Dermis microvascular lymphatic vessel endothelial cell (primary cell): ENCODE measurements at places on chromosomes 5 and 9. TPM values are rescaled to one million over a fixed set of nuclear protein-coding genes. Genes with fewer than 3 reads are reported as not detected.

The MCCC2 gene
- 20.3 and 29.2 TPM in 2 replicates for total RNA-seq

The WDR38 gene
- total RNA-seq = not detected in 2 replicates

The PCDHA2 gene
- total RNA-seq = under 0.01 TPM in 1 of 2 replicates, not detected in the other

The FASTKD3 gene
- 7.8 and 9.1 TPM in 2 replicates for total RNA-seq

The FOXD4 gene
- total RNA-seq = 0.13 TPM in 2 replicates

The IL4 gene
- total RNA-seq = not detected in 2 replicates

The DAPK1 gene
- total RNA-seq = 27.0 and 28.2 TPM in 2 replicates

The AGXT2 gene
- total RNA-seq = not detected in 2 replicates

The PPP6C gene
- 15.4 and 23.4 TPM in 2 replicates for total RNA-seq

The FREM1 gene
- total RNA-seq = under 0.01 TPM in 2 replicates

The MARCOL gene
- not detected in 2 replicates for total RNA-seq

The AK8 gene
- under 0.01 and 0.13 TPM in 2 replicates for total RNA-seq

The SIL1 gene
- total RNA-seq = 43.4 and 62.7 TPM in 2 replicates

The KLF4 gene
- 0.77 and 3.7 TPM in 2 replicates for total RNA-seq

The ADGRD2 gene
- not detected in 2 replicates for total RNA-seq

The CLIC3 gene
- total RNA-seq = not detected in 2 replicates

The SH2D3C gene
- total RNA-seq = 61.5 and 100 TPM in 2 replicates

The CCDC69 gene
- total RNA-seq = 3.4 and 3.5 TPM in 2 replicates

The SAXO1 gene
- not detected in 2 replicates for total RNA-seq

The PCDHB15 gene
- 0.26 and 0.76 TPM in 2 replicates for total RNA-seq

The DOCK2 gene
- total RNA-seq = 0.13 and 0.39 TPM in 2 replicates

The ASTN2 gene
- 1.9 and 3.0 TPM in 2 replicates for total RNA-seq

The CDO1 gene
- total RNA-seq = 1.6 and 3.6 TPM in 2 replicates

The PPP2CA gene
- 43.5 and 49.6 TPM in 2 replicates for total RNA-seq

The ARAP3 gene
- 25.5 and 42.5 TPM in 2 replicates for total RNA-seq

The IL13 gene
- total RNA-seq = not detected in 2 replicates

The IQGAP2 gene
- total RNA-seq = 1.8 and 3.2 TPM in 2 replicates

The SHOC1 gene
- not detected in 2 replicates for total RNA-seq

The OR1Q1 gene
- total RNA-seq = not detected in 2 replicates

The PROB1 gene
- 3.1 and 5.1 TPM in 2 replicates for total RNA-seq

The SH3TC2 gene
- total RNA-seq = 27.2 and 35.7 TPM in 2 replicates

The PHF2 gene
- total RNA-seq = 11.7 and 16.2 TPM in 2 replicates

The MAP1B gene
- 39.3 and 40.0 TPM in 2 replicates for total RNA-seq

The OSMR gene
- total RNA-seq = 8.0 and 11.3 TPM in 2 replicates

The FOXD1 gene
- under 0.01 and 0.13 TPM in 2 replicates for total RNA-seq

The OCLN gene
- total RNA-seq = 0.90 and 1.5 TPM in 2 replicates

The SLC27A4 gene
- total RNA-seq = 19.9 and 29.8 TPM in 2 replicates

The SURF4 gene
- total RNA-seq = 270 and 365 TPM in 2 replicates

The PDLIM7 gene
- total RNA-seq = 31.5 and 53.2 TPM in 2 replicates

The C5orf58 gene
- not detected in 2 replicates for total RNA-seq

The WNK2 gene
- total RNA-seq = under 0.01 and 0.13 TPM in 2 replicates

The GZMA gene
- 0.13 TPM in 2 replicates for total RNA-seq

The COL15A1 gene
- total RNA-seq = 2.0 and 2.8 TPM in 2 replicates

The GLRA1 gene
- total RNA-seq = not detected in 2 replicates

The GPX3 gene
- 8.6 and 15.7 TPM in 2 replicates for total RNA-seq

The SNCB gene
- total RNA-seq = 0.76 and 1.2 TPM in 2 replicates

The SLCO6A1 gene
- total RNA-seq = not detected in 2 replicates

The GCNT1 gene
- total RNA-seq = 3.1 and 6.3 TPM in 2 replicates

The F12 gene
- total RNA-seq = 0.51 and 0.89 TPM in 2 replicates

The HEXB gene
- total RNA-seq = 94.5 and 133 TPM in 2 replicates

The MLANA gene
- not detected in 2 replicates for total RNA-seq

The TPD52L3 gene
- total RNA-seq = not detected in 2 replicates

The MED22 gene
- 10.3 and 19.1 TPM in 2 replicates for total RNA-seq

The DDX41 gene
- 66.2 and 78.5 TPM in 2 replicates for total RNA-seq

The SPINK13 gene
- total RNA-seq = not detected in 2 replicates

The ZNF454 gene
- 0.26 and 0.63 TPM in 2 replicates for total RNA-seq

The CDC20B gene
- total RNA-seq = not detected in 2 replicates

The SPINK7 gene
- not detected in 2 replicates for total RNA-seq

The ANKS6 gene
- 8.2 and 13.8 TPM in 2 replicates for total RNA-seq
